ENCODE measurements at places on chromosomes 2 and 18.

- DNase-seq: no peak
Measured at GRCh38 chr2:118121986-118122524, 33.8 kb downstream of the INSIG2 start.

DNA sequence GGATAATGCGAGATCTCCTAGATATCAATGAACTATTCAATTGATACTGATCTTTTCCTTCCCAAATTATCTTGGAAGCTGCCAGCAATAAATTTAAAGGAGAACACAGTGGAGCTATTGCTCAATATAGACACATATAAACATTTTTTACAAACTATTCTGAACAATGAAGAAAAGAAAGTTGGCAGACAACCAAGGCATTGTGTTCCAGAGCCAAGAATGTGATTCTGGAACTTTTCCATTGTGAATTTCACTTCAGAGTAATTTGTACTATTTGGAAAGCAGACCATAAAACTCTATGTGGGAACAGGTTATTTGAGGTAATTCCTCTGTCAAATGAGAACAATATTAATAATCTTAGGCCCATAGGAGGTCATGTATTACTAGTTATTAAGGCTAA, 588.2 kb downstream of the IRS1 start:
- peak; percentile 63 for DNase-seq

DNA sequence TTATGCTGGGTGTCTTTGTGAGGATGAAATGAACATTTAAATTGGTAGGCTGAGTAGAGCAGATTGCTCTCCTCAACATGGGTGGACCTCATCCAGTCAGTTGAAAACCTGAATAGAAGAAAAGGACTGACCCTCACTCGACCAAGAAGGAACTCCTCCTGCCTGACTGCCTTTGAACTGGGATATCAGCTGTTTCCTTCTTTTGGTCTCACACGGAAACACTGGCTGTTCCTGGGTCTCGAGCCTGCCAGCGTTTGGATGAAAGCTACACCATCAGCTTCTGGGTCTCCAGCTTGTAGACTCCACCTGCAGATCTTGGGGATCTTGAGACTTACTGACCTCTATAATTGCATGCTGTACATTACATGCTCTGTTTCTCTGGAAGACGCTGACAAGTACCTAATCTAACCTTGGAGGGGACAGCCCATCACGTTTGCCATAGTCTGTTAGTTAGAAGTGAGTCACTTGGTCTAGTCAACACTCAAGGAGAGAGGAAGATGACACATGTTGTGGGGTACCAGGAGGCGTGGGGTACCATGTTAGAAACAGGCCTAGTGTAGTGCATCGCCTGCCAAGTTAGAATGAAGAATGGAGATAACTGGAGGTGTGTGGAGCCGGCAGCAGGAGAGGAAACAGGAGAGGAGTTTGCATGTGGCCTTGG, 267.0 kb downstream of the MREG start:
- no peak for DNase-seq

GRCh38 chr18:60895181-60895580, 438.0 kb upstream of the CDH20 start:
- DNase-seq: no peak

DNA sequence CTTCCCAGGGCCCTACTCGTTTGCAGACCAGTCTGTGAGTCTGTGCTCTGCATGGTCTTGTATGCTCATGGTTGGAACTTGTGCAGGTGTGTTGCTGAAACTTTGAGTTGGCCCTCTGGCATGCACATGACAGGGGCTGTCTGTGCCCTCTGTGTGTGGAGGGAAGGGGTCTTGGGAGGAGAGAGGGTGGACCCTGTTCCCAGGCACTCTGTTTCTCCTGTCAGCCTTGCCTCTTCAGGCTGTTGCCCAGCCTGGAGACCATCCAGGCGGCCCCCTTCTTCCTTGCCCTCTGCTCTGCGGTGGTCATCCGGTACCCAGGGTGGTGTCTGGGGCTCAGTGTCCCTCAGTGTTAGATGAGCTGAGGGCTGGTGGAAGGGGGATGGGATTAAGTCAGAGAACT, 39.5 kb downstream of the TET3 start:
- no peak for DNase-seq

GRCh38 chr18:35778850-35779627, 193.4 kb upstream of the RMP24 start:
- DNase-seq: no peak

DNA sequence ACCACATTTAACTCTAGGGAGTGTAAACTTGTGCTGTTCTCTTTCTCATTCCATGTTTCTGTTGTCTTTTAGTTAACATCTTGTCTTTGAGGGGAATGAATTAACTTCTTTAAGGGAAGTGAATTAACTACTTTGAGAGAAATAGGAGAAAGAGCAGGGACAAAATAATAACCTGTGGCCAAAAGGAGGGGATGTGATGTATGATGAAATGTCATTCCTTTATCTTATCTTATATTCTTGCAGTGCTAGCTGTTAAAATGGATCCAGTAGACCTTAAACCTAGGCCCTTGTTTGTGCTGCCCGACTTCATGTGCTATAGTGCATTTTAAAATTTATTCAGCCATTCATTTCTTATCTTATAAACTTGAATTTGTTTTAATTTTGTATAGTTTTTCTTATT, 18.4 kb downstream of the ABI2 start:
- DNase-seq: no peak

DNA sequence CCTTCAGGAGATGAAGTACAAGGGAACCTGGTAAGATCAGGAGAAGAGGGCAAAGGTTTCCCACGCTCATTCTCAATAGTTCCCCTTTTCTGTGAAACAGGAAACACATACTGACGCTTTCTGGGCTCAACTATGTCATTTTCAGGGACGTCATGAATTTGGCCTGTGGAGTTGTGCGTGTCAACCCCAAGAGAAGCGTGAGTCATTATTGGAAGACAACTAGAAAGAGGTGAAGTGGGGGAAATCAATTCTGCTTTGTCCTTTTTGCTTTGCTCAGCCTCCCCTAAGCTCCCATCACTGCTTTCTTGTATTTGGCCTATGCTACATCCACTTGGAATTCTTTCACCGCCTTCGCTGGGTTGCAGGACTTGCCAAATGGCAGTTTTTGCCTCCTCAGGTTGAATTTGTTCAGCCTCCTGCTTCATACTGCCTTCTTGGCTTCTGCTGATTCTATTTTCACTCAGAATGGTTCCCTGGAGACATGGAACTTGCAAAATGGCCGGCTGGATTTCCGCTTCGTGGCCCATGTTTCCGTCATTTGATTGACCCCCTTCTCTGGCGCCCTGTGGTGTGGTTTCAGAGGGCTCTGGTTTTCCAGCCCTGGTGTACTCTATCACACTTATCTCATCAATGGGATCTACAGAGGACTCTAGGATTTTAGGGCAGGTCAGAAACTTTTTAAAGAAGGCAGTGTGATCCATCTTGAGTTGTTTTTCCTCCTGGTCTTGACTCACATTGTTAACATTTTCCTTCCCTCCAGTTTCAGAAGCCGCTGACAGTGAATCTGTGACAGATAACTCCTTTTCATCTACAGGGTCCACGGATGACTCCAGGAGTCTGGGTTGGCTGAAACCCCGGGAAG, 93.3 kb downstream of the ALPK2 start:
- DNase-seq: peak; percentile 22

DNA sequence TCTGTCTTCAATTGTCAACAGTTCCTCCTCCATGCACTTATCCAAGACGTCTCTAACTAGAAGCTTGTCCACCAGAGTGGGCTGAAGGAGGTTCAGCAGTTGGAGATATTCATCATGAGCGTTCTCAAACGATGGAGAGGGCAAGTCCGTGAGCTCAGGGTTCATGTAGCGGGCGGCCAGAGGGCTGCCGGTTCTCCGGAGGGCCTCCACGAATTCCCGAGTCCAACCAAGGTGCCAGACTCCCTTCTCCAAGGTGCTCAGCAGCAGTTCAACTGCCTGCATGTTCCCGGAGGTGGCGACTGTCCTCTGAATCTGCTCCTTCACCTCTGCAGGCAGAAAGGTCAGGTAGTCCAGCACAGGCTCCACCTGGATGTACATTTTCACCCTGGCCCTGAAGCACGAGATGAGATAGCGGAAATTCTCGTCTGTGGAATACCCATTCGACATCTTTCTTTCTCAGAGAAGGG, 590 bp downstream of the IFIH1 start:
- DNase-seq: no peak

GRCh38 chr2:88247531-88247930, 77.4 kb downstream of the THNSL2 start:
- no peak for DNase-seq

- no peak for DNase-seq
Measured at GRCh38 chr2:54519841-54520459, 63.8 kb downstream of the SPTBN1 start.

- no peak for DNase-seq
Measured at GRCh38 chr2:41736105-41736567, 311.7 kb upstream of the PKDCC start.

- DNase-seq: no peak
Measured at GRCh38 chr2:233470011-233470687, 96.4 kb downstream of the USP40 start.

DNA sequence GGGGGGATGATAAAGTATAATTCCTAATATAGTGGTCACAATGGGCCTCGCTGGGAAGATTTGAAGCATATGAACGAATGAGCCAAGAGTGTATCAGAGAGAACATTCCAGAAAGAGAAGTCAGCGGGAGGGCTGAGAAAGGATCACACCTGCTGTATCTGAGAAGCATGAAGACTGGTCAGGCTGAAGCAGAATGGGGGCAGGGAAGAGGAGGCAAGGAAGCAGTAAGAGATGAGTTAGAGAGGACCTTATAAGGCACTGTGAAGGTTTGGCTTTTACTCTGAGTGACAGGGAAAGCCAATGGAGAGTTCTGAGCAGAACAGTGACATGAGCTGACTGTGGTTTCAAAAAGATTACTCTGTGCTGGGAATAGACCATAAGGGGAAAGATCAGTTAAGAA, 73.5 kb downstream of the CHN1 start:
- peak; percentile 90 for DNase-seq

DNA sequence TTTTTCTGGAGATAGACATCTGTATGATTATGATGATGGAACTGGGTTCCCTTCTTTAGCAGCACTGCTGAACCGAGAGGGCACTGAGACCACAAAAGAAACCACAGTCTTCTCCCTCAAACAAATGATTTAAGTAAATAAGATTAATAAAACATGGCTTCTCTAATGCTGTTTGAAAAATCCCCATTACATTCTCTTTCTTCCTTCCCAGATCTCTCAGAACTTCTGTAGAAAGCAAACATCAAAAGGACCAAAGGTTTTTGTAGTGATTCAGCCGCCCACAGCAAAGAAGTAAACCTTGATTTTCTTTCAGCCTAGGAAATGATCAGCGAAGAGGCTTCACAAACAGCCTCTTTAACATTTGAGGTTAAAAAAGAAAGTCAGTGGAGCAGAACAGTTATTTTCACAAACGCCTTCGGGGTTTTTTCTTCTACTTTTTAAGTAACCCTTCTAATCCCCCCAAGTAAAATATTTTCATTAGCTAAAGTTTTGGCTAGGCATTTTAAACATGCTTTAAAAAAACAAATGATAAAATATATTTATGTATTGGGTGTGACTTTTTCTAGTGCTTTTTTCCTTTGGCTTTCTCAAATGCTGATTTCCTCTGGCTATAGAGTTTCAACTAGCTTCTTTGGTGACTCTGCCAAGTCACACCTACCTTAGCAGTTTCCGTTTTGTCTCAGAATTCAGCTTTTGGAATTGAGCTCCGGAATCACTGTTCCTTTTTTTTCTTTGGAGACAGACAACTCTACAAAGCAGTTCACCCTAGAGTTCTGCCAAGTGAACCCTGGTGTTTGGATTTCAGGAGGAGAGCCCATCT, 89.6 kb downstream of the UPP2 start:
- no peak for DNase-seq

- DNase-seq: no peak
Measured at GRCh38 chr2:98518101-98518500, 73.4 kb downstream of the INPP4A start.

DNA sequence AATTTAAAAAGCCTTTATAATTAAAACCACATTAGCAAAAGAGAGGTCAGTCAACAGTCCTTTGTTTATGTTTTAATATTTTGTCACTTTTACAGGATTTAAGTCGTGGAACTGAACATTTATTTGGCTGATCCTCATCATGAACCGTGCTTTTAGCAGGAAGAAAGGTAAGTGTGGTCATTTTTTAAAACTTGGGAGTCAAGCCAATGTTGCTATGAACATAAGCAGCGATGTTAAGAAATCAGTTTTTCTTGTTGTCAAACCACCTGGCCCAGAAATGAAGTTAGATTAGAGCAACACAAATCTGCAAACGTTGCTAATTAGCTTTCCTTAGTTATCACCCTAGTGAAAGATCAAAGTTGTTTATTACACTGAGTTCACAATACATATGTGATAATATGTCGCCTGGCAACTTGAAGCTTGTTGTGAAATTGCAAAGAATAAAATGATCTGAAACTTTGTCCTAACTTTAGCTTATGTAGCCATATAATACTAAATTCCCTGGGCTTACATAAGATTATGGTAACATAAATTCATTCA, 186.0 kb downstream of the GULP1 start:
- no peak for DNase-seq

DNA sequence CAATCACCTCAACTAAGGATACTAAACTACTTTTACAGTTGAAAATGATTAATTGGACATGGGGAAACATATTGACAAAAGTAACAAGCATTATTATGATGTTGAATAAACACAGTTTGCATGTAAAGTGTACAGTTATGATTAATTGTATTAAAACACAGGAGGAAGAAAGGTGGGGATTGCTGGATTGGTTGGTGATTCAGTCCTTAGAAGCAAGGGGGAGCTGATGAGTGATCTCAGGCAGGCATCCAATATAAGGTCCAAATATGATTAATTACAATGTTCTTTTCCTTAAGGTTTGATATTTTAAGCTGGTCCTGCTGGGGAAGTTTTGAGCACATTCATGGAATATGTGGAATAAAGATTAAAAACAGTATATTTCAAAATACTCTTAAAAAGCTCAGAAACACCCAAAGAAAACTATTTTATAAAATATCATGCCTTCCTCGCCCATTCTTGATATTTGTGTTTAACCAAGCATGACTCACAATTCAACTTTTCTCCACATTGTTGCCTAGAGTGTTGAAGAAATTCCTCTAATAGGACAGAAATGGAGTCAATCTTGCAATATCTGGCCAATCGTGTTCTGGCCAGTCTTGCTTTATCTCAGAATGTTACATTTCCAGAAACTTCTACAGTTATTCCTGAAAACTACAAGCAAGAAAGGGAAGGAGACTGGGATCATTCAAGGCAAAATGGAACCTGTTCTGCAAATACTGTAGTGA, 268.2 kb downstream of the RPIA start:
- peak; percentile 12 for DNase-seq
